GOT3 (cell line): ENCODE measurements at places on chromosomes 11 and 22.

DNA sequence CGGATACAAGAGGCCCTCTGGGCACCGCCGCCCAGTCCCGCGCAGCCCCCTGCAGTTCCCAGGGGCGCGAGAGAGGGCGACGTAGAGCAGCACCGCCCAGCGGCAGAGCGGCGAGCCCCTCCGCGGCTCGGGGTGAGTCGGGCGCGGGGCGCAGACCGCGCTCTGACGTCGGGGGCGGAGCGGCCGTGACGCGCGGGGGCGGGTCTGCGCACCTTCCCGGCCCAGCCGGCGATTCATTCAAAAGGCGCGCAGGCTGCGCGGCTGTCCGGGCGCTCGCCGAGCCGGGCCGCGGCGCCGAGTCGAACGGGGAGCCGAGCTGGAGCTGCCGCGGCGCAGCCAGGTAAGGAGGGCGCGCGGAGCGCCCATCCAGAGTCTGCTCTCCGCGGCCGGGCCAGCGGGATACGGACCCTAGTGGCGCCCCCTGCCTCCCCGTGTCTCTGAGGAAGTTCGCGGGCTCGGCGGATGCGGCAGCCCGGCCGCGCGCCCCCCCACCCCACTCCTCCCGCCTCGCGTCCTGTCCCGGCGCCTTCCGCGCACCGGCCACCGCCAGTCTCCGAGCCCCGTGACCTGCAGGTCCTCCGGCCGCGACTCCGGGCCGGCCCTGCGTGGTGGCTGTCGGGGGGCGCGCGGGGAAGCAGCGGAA, at the start of gene RELT:
Gene RELT, plus strand, starts transcription at position 240 of the 643 bp plus-strand sequence. CDS start 12,738 bp downstream, outside the sequence.
- peak; percentile 94 for DNase-seq

GRCh38 chr22:39883057-39883456, 10.5 kb downstream of the ENTHD1 start:
- DNase-seq: no peak

- no peak for DNase-seq
These were observed 34.8 kb upstream of the FZD4 start for GRCh38 chr11:86990031-86990430.

DNA sequence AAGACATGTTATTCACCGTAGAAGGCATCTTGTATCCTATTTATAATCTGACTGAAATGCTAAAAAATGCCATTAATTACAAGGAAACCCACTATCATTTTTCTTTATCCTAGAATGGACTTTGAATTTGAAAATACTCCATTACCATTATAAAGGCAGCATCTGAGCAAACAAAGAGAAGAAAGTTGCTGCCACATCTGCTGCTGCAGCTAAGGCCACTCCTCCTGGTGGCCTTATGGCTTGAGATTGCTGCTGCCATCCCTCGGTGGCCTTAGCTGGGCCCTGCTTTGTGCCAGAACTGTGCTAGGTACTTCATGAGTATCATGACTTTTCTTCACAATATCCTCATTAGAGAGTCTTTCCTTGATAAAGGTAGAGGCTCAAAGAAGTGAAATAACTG, 1210.1 kb upstream of the TENM4 start:
- DNase-seq: no peak

DNA sequence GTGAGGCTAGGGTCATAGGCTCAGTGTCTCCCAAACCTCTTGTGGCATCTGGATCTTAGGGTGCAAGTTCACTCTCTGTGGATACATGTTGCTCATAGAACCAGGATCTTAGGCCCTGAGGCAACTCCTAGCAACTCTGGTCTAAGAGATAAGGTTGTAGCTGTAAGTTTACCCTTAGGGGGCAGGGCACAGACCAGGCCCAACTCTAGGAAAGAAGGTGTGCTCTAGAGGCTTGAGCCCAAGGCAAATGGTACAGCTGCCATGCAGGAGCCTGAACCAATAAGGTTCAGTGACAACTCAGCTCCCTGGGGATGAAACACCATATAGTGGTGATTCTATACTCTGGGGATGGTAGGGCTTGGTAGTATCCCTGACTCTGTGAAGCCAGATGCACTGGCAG, 17.8 kb downstream of the CALCB start:
- no peak for DNase-seq

DNA sequence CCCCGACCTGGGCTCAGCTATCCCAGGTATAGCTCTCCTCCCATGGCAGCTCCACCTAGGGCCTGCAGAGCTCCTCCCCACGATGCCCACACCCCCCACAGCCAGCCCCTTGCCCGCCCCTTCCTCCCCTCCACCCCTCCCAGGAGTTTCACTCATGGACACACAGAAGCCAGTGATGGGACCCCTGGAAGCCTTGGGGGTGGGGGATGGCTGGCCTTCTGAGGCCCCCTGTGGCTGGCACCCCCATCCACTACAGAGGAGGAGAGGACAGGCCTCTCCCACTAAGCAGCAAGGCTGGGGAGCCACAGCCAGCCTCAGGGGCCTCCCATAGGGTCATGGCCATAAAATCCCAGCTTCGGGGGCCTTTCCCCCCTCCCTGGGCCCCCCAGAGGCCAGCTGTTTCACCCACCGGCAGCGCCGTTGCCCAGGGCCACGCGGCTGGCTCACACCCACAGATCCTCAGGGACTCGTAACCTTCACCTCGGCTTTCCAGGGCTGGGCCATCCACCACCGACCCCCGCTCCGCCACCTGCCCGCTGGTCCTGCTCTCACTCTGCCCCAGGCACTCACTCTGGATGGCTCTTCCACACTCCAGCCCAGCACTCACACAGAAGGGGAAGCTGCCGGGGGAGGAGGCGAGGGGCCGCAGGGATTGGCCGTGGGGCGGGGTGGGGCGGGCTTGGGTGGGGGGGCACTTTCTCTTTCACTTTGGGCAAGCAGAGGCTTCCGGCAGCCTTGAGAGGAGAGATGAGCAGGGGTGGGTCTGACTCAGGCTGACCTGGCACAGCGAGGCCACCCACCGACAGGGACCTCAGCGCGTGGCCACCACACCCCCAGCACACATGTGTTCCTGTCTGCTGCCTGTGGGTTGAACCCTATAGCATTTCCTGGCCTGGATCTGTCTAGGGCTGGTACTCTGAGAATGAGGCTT, 2.2 kb downstream of the SLC25A22 start:
- DNase-seq: peak; percentile 41

DNA sequence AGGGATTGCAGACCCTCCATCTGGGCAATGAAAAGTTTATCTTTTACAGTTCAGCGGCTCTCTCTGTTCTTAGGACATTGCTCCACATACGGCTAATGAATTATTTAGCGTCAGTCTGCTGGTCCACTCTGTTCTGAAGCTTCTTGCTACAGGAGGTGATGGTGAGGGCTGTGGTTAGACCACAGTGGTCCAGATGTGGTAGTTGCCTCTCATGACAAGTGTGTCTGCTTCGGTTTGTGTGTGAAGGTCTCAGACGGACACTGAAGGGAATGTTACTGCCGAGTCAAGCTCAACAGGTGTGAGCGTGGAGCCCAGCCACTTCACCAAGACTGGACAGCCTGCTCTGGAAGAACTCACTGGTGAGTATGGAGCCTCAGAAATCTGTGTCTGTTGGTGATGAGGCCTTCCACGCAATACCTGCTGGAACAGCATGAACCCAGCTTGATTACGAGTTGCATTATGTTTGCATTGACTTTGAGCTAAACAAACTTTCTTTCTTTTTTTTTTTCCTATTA, 220.8 kb downstream of the DBX1 start:
- no peak for DNase-seq

GRCh38 chr11:100640071-100640470, 47.0 kb upstream of the ARHGAP42 start:
- DNase-seq: no peak

GRCh38 chr22:31141551-31141950, 1.2 kb upstream of the PLA2G3 start:
- DNase-seq: no peak

DNA sequence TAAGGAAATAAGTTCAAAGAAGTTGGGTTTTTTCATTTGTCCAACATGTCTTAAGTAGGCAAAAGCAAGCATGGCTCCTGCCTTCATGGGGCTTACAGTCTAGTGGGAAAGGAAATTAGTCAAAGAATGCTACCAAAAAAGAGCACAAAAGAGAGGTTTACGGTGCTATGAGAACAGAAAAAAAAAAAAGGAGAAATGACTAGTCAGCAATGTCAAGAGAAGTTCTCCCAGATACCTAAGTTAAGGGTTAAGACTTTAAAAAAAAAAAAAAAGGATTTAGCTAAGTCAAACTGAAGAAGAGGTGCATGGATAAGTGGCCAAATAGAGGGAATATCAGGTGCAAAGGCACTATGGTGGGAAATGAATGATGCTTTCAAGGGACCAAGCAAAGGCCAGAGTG, 29.3 kb downstream of the SERGEF start:
- DNase-seq: no peak

GRCh38 chr11:93895106-93895862, 44.9 kb upstream of the VSTM5 start:
- no peak for DNase-seq

DNA sequence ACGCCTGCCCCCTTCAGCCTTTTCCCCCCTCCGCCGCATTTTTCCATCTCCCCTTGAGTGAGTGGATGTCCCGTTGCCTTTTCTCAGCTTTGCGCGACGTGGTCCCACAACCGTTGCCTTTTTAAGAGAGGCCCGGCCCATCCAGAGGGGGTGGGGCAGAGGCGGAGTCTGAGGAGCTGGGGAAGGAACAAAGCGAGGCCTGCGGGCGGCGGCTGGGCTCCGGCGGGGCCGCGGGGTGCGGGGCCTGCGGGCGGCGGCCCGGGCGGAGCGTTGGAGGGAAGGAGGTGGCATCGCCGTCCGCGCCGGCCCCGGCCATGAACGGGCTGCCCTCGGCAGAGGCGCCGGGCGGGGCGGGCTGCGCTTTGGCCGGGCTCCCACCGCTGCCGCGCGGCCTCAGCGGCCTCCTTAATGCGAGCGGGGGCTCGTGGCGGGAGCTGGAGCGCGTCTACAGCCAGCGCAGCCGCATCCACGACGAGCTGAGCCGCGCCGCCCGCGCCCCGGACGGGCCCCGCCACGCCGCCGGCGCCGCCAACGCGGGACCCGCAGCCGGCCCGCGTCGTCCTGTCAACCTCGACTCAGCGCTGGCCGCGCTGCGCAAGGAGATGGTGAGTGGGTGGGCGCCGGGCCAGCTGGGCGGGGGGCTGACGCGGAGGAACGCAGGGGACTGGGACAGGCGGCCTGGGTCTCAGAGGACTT, at the start of gene FAM89B:
Gene FAM89B, plus strand, starts transcription at position 183 of the 696 bp plus-strand sequence. Its CDS starts 132 bp downstream, at position 315.
- no peak for DNase-seq

- DNase-seq: no peak
These were observed 38.3 kb upstream of the NFAM1 start for GRCh38 chr22:42470366-42471082.

- DNase-seq: no peak
These were observed 27.5 kb upstream of the MTCH2 start for GRCh38 chr11:47669856-47670255.

DNA sequence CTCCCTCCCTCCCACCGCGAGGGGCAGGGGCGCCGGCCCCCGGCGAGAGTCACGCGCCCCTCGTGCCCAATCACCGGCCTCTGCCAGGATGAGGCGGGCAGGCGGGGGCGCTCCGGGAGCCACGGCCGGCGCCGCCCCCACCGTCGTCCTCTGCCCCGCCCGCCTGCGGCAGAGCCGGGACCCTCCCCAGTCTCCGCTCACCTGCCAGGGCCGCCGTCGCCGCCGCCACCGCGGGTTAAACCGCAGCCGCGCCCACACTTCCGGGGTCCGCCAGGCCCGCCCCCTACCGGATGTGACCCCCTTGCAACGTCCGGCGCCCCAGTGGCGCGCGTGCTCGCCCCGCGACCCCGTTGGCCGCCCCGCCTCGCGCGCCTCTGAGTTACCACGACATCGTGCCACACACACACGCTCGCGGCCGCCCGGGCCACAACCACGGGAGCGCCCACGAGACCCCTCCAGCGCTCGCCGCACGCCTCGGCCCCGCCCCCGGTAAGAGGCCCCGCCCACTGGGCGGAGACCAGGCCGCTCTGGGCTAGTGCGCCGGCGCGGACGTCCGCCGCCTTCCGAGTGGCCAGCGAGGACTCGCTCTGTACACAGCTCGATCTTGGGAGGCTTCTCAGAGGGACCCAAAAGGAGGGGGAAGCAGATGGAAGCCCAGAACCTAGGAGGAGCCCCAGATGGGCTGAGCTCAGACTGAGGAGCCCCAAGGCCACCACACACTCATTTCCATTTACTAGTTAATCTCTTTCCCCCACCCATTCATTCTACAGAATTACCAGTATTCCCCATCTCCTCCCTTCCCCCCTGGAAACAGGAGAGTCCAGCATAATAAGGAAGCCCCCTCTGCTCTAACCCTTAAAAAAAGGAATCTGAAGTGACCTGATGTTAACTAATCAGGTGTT, at the start of gene VPS37C:
Gene VPS37C, minus strand, starts transcription at position 237 of the 902 bp plus-strand sequence. CDS start 22,597 bp downstream, outside the sequence.
- DNase-seq: peak; percentile 85

DNA sequence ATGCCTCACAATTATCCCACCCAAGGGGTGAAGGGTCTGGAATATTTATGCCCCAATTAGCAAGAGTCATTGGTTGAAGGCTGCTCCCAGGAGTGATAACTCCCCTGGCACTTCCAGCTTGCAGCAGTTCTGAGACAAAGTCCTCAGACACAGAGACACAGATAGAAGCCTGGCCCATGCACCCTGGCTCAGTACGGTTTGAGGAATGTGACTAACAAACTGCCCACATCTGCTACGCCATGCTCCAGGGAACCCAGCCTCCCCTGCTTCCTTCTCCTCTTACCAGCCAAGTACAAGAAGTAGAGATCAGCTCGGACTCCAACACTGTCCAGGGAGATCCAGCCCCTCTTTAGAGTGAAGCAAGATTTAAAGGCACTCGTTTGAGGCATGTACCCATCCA, 48.5 kb upstream of the BMAL1 start:
- no peak for DNase-seq

DNA sequence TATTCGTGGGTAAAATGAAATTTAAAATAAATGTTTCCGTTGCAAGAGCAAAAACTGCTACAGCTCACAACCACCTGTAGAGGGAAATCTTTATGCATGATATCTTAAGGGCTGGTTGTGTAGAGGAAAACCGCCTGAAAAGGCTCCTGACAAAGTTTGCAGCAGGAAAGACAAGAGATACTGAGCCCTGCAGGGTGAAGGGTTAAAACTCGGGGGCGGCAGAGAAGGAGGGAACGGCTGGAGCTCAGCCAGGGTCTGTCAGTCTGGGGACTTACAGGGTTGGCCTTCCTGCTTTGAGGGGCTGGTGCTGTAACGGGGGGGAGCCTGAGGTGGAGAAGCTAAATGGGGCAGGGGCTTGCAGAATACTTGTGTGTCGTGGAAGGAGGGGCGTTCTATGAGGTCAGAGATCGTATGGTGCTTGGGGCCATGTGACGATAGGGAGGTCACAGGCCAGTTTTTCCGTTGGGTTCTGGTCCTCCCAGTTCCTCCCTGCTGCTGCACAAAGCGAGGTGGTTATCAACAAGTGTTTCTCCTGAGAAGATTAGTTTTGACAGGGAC, 122.9 kb upstream of the HSD17B12 start:
- no peak for DNase-seq
